ENCODE measurements at places on chromosomes 12 and 14. TPM values are rescaled to one million over a fixed set of nuclear protein-coding genes. Genes with fewer than 3 reads are reported as not detected.

The GPR137C gene
- total RNA-seq, result 0.10 TPM

The DHRS2 gene
- total RNA-seq, result 1.1 TPM

The FGF6 gene
- not detected for total RNA-seq

The SLC25A47 gene
- not detected for total RNA-seq

The OTX2 gene
- not detected for total RNA-seq

Measured in MCF 10A (cell line).